ENCODE measurements at places on chromosomes 1 and 21.

DNA sequence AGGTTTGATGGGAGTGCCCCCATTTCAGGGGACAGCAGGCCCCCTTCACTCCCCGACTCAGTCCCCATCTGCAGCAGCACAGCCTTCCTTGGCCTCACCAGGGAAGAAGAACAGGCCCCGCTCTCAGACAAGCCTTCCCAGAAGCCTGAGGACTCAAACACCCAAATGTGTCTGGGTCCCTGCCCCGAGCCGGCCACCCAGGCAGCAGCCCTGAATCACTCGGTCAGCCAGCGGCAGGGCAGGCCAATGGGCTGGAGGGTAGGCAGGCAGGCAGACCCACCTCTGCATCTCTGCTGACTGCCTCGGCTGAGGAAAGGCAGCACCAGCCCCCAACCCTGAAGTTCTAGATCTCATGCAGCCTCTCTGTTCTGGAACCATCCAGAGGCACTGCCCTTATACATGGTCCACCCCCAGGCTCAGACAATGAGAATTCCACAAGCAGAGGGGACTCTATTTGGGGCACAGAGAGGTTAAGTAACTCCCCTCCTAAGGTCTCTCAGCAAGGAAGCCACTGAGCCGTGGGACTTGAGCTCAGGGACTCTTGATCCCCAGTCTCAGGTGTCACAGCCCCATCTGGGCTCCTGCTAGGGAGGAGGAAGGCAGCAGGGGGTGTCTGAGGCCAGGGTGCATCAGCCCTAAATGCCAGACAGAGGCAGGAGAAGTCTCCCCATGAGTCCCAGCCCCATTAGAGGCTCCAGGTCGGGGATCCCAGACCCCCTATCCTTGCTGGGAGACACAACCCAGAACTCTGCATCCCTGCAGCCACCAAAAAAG lies 33.2 kb upstream of the RUNX3 start:
- no peak for DNase-seq

DNA sequence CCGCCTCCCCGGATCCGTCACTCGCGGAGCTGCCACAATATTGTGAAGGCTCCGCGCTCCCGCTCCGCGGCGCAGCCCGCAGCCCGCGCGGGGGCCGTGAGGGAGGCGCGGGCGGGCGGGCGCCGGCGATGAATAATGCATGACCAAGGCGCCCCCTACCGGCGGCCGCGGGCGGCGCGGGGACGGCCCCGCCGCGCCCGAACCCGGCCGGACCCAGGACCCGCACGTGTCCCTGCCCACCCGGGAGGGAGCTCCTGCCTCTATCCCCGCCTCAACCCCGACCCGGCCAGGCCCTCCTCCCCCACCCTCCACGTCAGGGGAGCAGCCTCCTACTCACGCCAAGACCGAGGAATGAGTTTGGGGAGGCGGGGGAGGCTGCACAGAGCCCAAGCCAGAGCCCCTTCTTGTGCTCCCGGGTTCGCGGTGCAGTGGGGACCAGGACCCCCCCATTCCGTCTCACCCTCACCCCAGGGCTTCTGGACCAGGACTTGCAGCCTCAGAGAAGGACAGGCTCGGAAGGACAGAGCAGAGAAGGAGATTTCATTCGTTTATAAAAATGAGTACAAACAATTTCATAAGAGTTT lies 70.8 kb upstream of the CASZ1 start:
- DNase-seq, result no peak

DNA sequence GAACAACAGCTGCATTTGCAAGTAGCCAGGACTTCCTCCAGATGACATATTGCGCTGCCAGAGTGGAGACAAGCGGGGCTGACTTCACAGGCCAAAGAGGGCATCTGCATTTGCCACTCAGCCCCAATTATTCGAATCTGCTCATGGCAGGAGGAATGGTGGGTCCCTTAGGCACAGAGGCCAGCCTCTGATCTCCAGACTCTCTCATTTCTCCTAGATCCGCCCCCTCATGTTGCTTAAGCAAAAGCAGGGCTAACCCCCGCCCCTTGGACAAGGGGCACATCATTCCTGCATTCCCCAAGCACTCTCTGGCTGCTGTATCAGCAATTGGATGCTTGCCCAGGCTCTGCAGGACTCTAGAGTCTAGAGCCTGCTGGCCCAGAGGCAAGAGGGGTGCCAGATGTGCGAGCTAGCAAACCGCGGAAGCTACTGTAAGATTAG lies 262.4 kb downstream of the ST6GALNAC3 start:
- peak; percentile 35 for DNase-seq

- DNase-seq, result no peak
Measured at GRCh38 chr21:36821032-36821299, 122.1 kb downstream of the SIM2 start.

DNA sequence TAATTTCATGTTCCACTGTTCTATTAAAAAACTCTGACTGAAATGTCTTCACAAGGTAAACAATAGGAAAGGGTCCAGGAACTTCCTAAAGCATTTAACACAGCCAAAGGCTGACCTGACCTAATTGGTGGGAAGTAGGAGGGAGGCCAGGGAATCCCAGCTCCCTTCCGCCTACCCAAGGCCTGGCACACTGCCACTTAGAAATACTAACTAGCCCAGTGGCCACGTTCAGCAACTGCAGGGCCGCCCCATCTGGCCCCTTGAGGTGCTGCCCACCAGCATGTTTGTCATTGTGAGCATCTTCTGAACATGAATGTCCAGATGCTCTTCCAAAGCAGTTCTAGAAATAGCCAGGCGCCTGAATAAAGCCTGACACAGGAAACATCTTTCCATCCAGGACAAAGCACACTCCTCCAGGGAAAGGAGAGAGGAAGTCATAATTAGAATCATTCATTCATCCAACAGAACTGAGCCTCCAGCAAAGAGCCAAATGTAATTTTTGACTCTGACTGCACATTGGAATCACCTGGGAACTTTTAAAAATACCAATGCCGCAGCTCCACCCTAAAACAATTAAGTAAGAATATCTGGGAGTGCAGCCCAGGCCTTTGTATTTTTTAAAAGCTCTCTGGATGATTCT lies 44.6 kb upstream of the BCL9 start:
- DNase-seq, result no peak

DNA sequence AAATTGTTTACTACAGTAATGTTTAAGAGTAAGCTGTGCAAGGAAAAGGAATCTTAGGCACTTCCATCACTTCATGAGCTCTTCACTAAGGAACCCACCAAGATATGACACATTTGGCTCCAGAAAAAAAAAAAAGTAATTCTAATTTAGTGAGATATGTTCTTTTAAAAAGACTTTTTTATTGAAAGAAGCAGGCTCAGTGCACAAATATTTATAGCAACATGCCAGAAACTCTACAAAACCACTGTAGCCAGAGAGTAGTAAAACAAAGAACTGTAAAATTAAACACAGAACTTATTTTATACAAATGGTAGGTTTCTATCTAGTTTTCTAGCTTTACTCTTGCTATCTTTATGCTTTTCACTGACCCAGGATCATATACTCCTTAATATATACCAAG lies 434.6 kb upstream of the ADGRL2 start:
- DNase-seq, result no peak

- DNase-seq, result no peak
Measured at GRCh38 chr1:71462247-71462646, 381.4 kb upstream of the ZRANB2 start.

DNA sequence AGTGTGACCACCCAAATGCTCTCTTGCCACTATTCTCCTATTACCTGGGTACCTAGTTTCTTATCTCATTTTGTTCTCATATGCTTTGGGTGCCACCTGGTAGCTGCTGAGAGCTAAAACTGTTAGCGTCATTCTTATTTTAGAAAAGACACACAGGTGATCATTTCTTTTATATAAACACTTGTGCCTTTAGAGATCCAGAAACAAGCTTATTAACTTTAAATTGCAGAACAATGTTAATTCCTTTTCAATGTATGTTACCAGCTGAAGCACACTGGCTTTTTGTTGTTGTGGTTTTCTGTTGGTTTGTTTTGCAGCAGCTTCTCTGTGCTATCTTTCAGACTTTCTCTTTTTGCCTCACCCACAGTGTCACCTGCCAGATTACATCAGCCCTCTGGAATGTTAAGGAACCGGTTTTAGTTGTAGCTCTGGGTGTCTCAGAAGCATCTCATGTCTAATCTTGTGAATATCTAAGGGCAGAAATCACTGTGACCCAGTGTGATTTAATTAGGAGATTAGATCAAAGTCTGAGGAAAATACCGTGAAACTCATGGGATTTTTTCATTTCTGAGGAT lies 43.4 kb upstream of the SLC19A2 start:
- DNase-seq, result no peak

DNA sequence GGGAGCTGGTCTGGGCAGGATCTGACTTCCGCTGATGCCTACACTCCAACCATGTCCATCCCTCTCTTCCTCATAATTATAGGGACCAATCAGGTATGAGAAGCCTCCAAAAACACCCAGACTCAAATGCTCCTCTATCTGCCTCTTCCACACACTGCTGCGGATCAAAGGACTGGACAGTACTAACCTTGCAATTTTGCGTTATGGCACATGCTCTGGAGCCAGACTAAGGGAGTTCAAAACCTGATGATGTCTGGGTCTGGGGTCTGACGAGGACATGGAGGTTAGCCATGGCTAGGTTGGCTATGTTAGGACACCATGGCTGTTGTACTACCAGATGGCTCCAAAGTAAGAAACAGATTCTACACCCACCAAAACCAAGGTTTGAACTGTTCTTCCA lies 10.3 kb downstream of the GPN2 start:
- no peak for DNase-seq
